Effector CD4-positive, alpha-beta T cell (primary cell): ENCODE measurements at places on chromosomes 13 and 19.

DNA sequence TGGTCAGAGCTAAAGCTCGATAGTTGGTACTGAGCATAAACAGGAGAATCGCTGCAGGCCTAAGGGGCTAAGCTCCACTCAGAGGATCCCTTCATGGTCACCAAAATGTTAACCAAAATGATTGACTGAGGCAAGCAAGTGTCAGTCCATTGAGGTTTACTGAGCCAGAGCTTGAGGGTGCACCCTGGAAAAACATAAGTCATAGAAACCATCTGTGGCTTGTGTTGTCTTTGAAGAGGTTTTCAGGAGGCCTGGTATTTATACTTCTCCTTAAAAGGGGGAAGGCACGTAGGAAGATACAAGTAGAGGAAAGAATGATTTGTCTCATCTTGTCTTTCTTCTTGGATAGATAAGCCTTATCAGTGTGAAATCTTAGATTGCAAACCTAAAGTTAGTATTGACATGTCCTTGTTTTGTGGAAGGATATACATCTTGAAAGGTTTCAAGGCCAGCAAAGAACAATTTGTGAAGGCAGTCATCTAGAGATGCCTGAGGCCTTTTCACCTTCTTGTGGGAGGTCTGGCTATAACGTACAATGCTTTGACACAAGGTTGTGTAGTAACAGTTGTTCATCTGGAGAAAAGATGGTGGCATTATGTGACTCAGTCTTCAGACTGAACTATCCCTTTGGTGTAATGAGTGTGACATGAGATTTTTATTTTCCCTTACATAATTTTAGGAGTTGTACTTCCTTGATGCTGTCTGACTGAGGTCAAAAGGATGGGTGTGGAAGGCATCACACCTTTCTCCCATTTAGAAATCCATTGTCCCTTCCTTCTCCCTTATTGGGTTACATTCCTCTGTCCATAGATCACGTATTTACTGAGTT is 14.7 kb upstream of the CEACAM6 start:
- no peak for DNase-seq

DNA sequence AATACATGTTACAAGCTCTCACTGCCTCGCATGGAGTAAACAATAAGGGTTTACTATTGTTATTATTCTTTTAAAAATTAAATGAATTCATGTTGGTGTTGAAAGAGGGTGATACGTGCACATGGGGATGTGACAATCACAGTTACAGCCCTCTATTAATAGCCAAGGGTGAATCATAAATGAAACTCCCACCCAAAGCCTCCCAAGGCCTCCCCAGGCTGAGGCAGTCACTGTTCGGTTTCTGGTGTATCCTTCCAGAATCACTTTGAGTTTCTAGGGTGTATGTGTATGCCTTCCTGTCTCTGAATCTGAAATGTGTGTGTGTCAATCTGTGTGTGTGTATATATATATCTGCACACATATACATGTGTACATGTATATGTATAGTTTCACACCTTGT is 73.4 kb downstream of the AKAP11 start:
- no peak for DNase-seq

GRCh38 chr13:112759053-112759452 is 69.2 kb downstream of the ATP11A start:
- no peak for DNase-seq

DNA sequence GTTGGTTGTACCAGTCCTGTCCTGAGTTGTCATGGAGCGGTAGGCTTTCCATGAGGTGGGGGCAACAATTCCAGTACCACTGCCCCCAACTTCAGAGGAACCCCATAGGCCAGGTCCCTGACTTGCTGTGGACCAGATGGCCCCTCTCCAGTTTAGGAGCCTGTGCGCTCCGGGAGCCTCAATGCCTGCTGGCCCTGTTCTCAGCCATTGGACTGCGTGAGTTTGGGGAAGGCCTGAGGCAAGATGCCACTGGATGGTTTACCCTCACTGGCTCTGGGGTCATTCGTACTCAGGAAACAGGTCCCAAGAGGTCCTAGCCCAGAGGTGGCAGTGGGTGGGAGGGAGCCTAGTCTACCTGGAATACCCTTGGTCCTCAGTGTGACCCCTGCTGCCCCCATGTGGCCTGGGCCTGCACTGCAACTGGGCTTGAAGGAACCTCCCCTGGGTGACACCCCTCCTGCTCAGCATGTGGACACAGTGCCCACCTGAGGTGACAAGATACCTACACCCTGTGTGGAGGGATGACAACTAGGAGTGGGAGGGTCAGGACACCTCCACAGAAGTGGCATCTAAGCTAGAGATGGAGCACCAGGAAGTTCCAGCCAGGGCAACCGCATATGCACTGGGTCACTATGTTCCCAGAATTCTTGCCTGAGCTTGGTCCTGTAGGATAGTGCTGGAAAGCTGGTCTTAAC is 6.0 kb upstream of the PRR19 start:
- peak; percentile 85 for DNase-seq

DNA sequence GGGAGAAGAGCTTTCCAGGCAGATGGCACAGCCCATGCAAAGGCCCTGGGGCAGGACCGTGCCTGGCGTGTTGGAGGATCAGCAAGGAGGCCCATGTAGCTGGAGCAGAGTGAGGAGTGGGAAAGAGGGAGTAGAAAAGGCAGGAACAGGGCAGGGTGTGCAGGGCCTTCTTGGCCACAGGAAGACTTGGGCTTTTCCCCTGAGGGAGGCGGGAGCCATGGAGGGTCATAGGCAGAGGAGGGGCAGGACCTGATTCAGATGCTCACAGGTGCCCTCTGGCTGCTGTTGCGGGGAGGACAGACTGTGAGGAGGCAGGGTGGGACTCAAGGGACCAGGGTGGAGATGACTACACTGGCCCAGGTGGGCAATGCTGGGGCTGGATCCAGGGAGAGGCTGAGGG is 13.8 kb upstream of the PTPRS start:
- no peak for DNase-seq

DNA sequence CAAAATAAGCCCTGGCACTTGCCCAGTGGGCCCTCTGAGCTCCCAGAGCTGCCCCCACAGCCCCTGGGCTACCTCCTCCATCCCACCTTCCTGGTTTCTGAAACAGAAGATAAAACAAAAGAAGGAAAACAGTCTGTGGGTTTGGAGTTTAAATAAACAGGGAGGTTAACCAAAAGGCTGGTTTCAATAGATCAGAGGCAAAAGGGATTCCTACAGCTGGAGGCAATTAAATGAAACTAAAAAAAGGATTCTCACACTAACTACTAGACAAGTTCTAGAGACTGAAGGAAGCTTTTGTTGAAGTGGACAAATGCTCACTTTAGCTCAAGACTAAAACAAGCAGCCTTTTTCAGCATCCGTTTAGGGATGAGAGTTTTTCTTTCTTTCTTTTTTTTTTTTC is 569.8 kb downstream of the FGF9 start:
- no peak for DNase-seq

GRCh38 chr19:20167651-20168122 is 673 bp downstream of the ZNF486 start:
- DNase-seq: no peak
